ENCODE measurements at places on chromosomes 5 and 9.

- no peak for DNase-seq
Observed at GRCh38 chr5:72711351-72711750, 105.1 kb upstream of the TNPO1 start.

- DNase-seq: no peak
Observed at GRCh38 chr9:137919095-137919465, 41.5 kb downstream of the CACNA1B start.

- DNase-seq: no peak
Observed at GRCh38 chr5:60843386-60843935, 608 bp downstream of the ELOVL7 start.

DNA sequence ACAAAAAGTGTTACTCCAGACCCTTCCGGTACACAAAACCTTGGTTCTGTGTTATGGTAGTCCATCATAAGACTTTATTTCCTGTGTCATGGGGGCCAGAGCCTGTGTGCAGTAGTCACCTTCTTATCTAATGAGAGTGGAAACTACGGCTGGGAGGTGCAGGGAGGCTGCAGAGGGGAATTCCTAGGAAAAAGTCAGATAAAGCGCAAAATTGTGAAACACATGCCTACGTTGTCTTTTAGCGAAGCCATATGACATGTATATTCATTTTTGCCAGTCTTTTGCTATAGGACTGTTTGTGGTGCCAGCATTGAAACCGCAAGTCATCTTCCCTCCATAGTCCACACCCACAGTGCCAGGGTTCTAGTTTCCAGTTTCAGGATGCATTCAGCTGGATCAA is 80.7 kb downstream of the PPARGC1B start:
- DNase-seq: peak; percentile 89

- DNase-seq: no peak
Observed at GRCh38 chr9:136525207-136525606, 20.6 kb downstream of the NOTCH1 start.

GRCh38 chr5:175683921-175684320 is 26.1 kb downstream of the HRH2 start:
- no peak for DNase-seq

DNA sequence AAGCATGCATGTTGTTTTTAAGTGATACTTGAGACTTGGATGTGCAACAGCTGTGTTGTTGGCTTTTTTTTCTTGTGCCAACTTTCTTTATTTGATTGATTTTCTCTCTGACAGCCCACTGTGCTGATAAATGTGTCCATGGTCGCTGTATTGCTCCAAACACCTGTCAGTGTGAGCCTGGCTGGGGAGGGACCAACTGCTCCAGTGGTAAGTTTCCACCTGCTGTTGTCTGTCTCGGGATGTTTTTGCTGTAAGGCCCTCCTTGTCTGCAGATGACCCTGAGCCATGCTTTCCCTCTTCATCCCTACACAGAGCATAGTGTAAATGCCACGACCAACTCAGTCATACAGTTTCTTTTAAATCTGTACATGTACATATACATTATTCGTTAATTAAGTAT is 79.2 kb downstream of the MEGF10 start:
- no peak for DNase-seq

- DNase-seq: no peak
Observed at GRCh38 chr5:140557965-140558364, 692 bp upstream of the SRA1 start.

DNA sequence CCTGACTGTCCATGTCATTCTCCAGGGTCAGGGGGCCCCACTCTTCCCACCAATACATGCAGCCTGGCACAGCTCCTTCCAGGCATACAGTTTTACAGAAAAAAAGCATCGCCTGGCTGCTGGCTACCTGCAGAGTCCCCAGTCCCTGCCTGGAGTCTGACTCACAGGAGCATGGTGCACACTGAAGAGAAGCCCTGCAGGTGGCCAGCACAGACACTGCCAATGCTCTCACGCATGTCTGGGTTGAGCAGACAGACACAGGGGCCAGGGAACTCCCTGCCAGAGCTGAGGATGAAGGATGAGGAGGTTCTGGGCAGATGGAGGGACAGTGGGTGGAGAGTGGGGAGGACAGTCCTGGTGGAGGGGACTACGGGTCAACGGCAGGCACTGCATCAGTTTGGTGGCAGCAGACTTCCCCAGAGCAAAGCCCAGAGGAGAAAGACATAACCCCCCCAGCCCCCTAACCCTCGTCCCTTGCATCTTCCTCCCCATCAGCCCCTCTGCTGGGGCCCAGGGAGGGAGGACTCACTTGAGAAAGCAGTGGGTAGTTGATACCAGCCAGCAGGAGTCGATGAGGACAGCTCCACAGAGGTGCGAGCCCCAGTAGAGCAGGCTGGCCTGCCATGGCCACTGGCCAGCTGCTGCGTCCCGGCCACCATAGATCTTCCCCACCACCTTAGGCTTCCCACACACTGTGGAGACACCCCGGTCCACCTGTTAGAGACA is 72.9 kb upstream of the SPTLC1 start:
- DNase-seq: no peak

- no peak for DNase-seq
Observed at GRCh38 chr9:76613150-76613781, 151.0 kb upstream of the PCA3 start.

DNA sequence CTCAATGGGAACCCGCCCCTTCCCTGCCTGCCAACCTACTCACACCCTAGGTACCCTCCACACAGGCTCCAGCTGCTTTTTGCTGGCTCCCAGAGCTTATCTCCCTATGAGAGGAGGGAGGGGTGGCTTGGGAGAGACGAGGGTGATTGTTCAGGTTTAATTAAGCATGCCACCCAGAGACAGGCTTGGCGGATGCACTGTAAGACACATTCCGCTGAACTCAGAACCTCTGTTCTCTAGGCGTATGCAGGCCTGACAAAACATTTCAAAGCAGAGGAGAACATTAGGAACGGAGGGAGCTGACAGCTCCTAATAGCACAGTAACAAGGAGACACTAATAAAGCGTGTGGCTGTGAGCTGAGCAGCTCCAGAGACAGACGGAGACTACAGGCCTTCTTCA is 80.1 kb downstream of the TRIM32 start:
- no peak for DNase-seq

DNA sequence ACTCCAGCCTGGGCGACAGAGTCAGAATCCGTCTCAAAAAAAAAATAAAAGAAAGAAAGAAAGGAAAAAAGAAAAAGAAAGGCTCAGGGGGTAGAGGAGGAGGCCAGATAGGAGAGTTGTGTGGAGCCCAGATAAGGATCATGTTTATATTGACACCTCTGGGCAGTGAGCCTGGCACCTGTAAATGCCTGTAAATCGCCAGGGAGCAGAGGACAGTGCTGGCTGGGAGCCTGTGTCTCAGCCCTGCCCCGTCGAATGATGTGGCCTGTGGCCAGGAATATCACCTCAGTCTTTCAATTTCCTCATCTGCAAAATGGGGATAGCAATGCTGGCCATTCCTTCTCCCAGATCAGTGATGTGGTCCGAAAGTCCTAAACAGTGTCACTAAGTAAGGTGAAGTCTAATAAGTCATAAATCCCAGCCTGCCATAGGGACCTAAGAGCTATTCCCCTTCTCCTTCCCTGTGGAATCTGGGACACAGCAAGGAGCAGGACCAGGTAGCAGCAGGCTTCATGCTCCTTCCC is 10.3 kb upstream of the ABO start:
- DNase-seq: no peak

DNA sequence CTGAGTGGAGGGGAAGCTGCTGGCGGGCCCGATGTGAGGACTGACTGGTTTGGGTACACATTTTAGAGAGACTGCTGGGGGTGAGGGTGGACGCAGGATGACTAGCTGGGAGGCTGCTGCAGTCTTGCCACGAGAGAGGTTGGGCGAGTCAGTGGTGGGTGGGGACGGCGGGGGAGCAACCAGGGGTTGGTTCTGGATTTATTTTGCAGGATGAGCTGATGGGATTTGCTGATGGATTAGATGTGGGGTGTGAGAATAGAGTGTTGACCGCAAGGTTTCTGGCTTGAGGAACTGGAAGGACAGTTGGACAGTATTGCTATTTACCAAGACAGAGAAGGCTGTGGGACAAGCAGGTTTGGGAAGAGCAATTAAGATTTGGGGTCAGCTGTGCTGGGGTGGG is 5.8 kb upstream of the NDST1 start:
- no peak for DNase-seq

GRCh38 chr9:109846776-109847175 is 66.8 kb downstream of the PALM2AKAP2 start:
- DNase-seq: no peak

GRCh38 chr5:32713770-32714381 is 2.8 kb downstream of the NPR3 start:
- DNase-seq: no peak

GRCh38 chr5:85278193-85278592 is 893.5 kb upstream of the EDIL3 start:
- DNase-seq: no peak

GRCh38 chr5:73668017-73668416 is 42.0 kb downstream of the ARHGEF28 start:
- no peak for DNase-seq

DNA sequence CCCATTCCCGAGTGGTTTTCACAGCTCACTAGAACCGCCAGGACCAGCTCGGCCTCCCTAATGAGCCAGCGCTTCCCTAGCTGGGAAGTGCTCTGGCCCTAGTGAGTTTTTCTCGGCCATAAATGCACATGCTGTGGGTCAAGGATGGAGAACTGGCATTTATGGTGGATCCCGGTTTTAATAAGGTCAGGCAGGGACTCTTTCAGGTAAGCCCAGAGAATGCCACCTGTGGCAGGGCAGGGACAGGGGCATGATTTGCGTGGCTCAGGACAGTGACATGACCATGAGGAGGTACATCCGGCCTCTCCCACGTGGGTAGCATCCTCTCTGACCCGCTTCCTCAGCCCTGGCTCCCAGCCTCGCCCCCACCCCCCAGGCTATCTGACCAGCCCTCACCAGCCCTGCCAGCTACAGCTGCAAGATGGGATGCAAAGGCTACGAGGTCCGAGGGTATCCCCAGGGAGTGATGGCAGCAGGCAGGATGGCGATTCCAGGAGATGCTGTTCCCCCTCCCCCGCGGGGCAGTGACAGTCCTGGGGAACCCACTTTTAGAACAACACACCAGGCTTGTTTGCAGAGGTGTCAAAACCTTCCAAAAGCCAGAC is 60.3 kb upstream of the ADAMTS2 start:
- no peak for DNase-seq

- no peak for DNase-seq
Observed at GRCh38 chr5:16534280-16534679, 68.7 kb upstream of the ZNF622 start.

GRCh38 chr9:133971121-133971951 is 20.8 kb downstream of the VAV2 start:
- no peak for DNase-seq

DNA sequence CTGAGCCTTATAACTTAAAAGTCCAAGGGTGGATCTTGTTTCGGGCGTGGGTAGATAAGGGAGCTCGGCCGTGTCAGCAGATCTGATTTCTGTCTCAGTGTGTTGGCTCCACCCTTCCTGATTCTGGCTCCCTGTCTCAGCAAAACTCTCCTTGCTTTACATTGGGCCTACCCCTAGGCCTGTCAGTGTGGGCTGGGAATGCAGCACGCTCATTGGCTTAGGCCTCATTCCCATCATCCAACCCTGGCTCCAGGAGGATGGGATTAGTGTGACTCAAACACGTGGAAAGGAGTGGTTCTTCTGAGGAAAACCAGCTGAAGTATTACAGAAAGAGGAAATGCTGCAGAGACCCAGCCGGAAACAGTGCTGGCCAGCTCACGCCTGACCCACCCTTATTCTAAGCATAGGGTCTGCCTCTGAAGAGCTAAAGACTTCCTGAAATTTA is 59.9 kb downstream of the ZFAND5 start:
- DNase-seq: peak; percentile 97

GRCh38 chr9:82454509-82455190 is 466.1 kb downstream of the SPATA31D1 start:
- no peak for DNase-seq

GRCh38 chr5:38807570-38808483 is 38.0 kb upstream of the OSMR start:
- DNase-seq: peak; percentile 87

DNA sequence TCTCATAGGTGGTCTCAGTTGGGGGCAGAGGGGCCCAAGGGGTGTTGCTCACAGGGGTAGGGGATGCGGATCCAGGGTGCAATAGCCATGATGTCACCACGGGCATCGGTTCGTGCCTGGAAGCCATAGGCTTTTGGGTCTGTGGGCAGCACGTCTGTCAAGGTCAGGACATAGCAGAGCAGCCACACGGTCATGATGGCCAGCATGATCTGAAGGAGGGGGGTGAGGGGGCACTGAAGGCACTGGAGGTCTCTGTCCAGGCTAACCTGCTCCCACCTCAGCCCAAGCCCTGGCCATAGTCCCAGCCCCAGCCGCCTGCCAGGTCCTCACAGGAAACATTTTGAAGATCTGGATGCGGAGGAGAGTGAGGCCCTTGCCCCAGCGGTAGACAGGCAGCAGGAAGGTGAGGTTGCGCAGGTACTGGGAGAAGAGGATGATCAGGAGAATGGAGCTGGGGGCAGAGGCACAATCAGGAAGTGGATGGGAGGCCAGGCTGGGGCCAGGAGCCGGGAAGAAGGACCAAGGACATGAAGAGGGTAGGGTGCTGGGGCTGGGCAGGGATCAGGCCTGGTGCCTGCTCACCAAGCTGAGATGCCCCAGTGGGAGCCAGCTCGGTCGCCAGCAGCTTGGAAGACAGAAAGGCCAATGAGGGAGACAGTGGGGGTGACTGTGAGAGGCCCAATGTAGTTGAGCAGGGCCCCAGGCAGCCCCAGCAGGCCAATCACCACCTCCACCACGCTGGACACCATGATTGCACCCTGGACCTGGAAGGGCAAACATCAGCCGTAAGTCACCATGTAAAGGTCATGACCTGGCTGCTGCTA is 3.3 kb downstream of the SLC23A1 start:
- DNase-seq: no peak

- DNase-seq: no peak
Observed at GRCh38 chr5:64883912-64884311, 115.2 kb downstream of the CWC27 start.

DNA sequence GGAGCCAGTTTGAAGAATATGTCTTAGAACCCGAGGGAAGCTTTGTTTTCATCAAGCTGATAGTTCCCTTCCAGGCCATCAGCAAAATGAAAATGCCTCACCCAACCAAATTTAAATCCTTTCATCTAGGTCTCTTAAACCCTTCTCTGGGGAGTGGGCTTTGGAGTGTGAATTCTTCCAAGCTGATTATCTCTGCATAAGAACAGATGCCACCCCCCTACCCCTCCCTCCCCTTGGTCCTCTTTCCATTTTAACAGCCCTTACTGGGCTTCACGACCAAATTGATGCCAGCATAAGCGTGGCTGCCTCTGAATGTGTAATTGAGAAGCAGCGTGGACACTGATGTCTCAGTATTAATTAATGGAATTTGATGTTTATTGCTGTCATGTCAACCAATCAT is 509.7 kb upstream of the CLINT1 start:
- no peak for DNase-seq

DNA sequence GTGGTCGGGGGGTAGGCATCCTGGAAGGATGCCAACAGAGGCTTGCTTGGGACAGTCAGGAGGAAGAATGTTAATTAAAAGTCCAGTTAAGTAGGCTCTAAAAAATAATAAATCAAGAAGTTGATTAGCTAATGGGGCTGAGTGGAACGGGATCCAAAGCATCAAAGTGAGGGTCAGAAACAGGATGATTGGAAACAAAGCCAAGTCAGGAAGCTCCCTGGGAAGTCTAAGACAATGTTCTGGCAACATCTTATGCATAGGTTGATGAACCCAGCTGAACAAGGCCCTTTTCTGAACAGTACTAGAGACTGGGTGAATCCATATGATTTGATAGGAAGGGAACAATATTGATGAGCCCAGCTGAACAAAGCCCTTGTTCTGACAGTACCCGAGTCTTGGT is 50.2 kb upstream of the STARD4 start:
- DNase-seq: no peak

- no peak for DNase-seq
Observed at GRCh38 chr5:79135790-79136553, 24.4 kb downstream of the BHMT start.
